ENCODE measurements at places on chromosomes 5 and 9.

DNA sequence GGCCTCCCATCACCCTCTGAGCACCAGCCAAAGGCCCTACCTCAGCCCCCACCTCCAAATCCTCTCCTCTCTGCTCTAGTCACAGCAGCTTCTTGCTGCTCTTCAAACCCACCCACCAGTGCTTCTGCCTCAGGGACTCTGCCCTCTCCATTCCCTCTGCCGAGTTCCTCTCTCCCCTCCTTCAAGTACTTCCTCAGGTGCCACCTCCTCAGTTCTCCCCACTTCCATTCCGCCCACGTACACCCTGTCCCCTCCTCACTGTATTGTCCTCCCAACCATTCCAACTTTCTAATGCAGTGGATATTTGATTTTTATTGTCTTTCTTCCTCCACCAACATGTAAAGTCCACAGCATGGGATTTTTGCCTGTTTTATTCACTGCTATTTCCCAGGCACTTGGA is 43.2 kb downstream of the C5orf15 start:
- no peak for DNase-seq

- no peak for DNase-seq
Observed at GRCh38 chr5:177378884-177379883, 5.0 kb upstream of the SLC34A1 start.

GRCh38 chr9:112535811-112536210 is 49.2 kb downstream of the KIAA1958 start:
- no peak for DNase-seq

GRCh38 chr9:136994888-136995230 is 1.5 kb downstream of the CLIC3 start:
- DNase-seq: no peak

DNA sequence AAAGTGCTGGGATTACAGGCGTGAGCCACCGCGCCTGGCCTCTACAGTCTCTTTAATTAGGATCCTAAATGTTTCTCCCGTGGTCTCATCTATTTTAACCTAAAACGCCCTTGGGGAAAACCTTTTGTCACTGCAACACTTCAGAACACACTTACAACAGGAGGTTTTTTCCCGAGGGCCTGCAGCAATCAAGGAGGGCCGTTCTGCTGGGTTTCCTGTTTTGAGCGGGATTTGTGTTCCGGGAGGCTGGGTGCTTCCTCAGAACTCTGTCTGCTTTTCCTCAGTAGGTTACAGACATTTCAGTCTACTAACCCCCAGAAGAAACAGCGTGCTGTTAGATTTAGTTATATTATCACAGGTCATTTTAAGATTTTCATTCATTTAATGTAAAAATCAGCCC is 65.4 kb upstream of the IRX4 start:
- DNase-seq: no peak

- no peak for DNase-seq
Observed at GRCh38 chr9:92718086-92719001, 46.3 kb downstream of the BICD2 start.

GRCh38 chr5:111730659-111731382 is 26.2 kb downstream of the NREP start:
- no peak for DNase-seq

DNA sequence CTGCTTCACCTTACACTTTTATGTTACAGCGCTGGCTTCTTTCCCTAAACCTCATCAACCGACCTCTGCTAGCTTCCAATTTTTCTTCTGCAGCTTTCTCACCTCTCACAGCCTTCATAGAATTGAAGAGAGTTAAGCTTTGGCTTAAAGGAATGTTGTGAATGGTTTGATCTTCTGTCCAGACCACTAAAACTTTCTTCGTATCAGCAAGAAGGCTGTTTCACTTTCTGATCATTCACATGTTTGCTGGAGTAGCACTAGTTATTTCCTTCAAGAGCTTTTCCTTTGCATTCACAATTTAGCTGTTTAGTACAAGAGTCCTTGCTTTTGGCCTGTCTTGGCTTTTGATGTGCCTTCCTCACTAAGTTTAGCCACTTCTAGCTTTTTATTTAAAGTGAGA is 49.5 kb downstream of the NR3C1 start:
- DNase-seq: no peak

- no peak for DNase-seq
Observed at GRCh38 chr5:169429044-169429443, 128.1 kb upstream of the SLIT3 start.

- DNase-seq: no peak
Observed at GRCh38 chr9:97445119-97445701, 33.3 kb downstream of the TDRD7 start.

- peak; percentile 89 for DNase-seq
Observed at GRCh38 chr5:73448463-73449136, at the start of gene FOXD1. FOXD1 (minus strand) TSS chr5:73448777; CDS start chr5:73448362, 415 bp downstream.

- DNase-seq: no peak
Observed at GRCh38 chr9:81445331-81445921, 243.9 kb downstream of the TLE1 start.

DNA sequence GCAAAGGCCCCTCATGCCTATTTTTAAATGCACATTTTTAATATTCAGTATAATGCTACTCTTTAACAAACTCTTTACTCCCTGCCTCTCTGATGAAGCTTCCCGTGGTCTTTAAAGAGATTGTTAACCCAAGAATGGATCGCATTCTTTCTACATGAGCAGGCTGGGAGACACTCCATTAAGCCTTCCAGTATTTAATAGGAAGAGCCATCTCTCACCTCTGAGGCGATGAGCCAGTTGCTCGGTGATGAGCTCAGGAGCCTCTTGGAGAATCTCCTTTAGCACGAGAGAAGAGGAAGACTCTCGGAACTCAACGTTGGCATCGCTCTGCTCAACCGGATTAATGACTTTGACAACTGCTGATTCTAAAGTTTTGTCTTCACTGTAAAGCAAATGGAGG is 59.6 kb downstream of the PRUNE2 start:
- no peak for DNase-seq

DNA sequence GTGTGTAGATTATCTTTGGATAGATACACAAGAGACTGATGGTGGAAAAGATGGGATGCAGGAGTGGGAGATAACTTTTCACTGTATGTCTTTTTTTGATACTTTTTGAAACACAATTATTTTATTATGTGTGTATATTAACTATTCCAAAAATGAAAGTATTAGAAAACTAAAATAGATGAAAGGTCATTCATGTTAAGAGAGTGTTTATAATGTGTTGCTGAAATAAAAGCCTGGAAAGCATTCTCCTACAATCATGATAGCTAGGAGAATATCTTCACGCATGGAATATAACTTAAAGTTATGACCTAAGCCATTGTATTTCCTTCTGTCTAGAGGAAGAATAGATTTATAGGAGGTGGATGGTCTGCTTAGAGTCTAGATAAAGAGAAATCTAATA is 154.8 kb upstream of the MAST4 start:
- DNase-seq: no peak

- no peak for DNase-seq
Observed at GRCh38 chr5:1748845-1749244, 50.8 kb downstream of the MRPL36 start.

All from right hindlimb (tissue), 1 donor.